Stimulated activated naive B cell treated with anti-CD40 and anti-IgM and Interleukin-4, amounts not matched to agents 10 μg/mL and 1 μg/mL and 100 μg/mL, for 72 hours (primary cell): ENCODE measurements at places on chromosomes 11 and 22.
A peak's percentile ranks its signal among the peaks of the same experiment; 100 is the strongest.

- DNase-seq, result no peak
Measured at GRCh38 chr11:7603031-7603781, 70.1 kb downstream of the CYB5R2 start.

DNA sequence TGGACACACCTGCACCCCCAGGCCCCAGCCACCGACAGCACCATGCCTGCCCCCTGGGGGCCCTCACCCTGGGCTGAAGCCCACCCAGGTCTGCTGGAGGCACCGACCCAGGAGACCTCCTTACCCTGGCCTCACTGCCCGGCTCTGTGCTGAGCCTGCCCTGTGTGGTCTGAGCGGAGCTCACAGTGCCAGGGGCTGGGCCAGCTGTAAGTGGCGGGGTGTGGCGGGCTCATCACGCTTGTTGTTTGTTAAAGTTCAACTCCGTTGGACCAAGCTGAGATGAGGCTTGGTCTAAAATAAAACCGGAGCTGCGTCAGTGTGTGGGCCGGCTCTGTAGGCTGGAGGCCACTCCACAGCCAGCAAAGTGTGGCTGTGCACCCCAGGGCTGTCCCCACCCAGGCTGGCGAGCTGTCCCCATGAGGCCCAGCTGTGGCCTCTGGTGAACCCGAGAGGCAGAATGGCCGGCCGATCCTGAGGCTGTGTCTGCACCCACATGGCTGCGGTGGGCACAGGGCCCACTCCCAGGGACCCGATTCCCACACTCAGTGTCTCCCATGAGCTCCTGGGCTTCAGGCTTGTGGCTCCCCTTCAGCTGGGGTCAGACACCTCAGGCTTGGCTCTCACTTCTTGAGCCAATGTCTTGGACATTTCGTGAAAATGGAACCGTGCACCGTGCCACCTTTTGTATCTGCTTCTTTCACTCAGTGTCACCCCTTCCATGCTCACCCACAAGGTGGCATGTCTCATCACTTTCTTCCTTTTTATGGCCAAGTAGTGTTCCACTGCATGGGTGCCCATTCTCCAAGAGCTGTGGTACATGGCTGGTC is 137.9 kb downstream of the CTTN start:
- no peak for DNase-seq

GRCh38 chr22:46352691-46353386 is 17.3 kb downstream of the TRMU start:
- DNase-seq, result peak; percentile 60

- DNase-seq, result no peak
Measured at GRCh38 chr11:41405812-41406211, 53.6 kb downstream of the LRRC4C start.

- no peak for DNase-seq
Measured at GRCh38 chr11:94788396-94788795, 20.2 kb downstream of the AMOTL1 start.

- no peak for DNase-seq
Measured at GRCh38 chr11:97234016-97234415, 844.2 kb downstream of the JRKL start.

DNA sequence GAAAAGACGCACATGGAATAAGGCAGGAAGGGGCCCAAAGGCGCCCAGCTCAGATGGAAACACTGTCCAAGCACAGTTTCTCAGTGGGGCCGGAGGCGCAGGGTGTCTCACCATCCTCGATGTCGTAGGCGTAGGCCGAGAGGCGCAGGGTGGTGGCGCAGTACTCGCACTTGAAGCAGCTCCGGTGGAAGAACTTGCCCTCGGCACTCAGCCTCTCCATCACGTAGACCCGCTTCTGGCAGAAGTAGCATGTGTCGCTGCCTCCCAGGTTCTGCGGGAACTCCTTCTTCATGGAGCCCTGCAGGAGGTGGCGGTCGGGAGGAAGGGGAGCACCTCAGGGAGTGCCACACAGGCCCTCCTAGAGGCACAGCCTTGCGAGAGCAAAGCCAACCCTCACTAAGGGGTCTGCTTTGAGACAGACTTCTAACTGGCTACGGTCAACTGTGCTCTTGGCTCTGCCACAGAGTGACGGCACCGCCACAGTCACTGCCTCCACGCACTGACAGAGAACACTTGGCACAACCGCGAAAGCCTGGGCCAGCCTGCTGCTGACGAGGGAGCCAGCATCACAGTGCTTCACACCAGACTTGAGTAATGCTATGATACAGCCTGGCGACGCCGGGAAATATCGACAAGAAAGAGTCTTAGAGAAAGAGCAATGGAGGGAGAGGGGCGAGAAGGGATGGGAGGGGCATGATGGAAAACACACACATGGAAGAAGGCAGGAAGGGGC is 97.6 kb upstream of the BID start:
- DNase-seq, result no peak

DNA sequence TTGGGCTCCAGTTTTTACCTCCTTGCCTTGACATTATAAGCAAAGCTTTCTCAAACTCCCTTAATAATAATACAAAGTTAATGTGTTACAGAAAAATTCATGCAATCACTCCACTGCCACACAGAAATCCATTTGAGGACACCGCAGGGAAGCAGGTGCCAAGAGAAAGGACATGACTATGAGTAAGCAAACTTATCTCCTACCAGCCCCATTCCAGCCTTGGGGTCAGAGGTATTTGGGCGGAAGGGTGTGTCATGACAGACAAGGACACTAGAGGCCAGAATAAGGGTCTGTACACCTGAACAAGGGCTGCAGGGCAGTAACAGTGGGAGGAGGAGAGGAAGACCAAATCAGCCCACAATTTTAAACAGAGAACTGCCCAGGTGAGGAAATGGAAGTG is 5.9 kb downstream of the GNG3 start:
- no peak for DNase-seq

- DNase-seq, result no peak
Measured at GRCh38 chr22:27144321-27144720, 486.9 kb downstream of the MIAT start.

DNA sequence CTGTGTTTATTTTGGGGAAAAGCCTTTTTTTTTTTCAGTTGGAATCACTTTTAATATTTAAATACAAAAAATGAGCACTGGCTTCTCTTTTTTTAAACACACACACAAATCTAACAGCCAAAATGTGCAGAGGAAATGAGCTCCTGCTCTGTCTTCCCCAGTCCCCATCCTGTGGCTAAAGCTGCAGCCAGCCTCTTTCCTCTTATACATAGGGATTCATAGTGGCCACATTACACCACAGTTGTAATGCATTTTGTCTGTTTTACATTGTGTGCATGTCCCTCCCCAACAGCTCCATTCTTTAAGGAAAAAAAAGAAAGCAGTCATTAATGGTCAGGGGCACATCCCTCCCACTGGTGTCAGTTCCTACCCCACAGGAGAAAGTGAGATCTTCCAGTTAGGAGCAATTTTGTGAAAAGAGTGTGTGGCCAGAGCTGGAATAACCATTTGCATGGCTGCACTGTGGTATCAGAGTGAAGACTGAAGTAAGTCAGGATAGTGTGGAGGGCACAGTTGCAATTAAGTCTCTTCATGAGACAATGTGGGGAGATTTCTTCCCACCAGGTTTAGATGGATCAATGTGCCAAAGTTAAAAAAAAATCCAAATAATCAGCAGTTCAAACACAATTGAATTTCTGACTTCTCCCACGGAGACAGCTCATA is 220.6 kb downstream of the TMEM135 start:
- no peak for DNase-seq

DNA sequence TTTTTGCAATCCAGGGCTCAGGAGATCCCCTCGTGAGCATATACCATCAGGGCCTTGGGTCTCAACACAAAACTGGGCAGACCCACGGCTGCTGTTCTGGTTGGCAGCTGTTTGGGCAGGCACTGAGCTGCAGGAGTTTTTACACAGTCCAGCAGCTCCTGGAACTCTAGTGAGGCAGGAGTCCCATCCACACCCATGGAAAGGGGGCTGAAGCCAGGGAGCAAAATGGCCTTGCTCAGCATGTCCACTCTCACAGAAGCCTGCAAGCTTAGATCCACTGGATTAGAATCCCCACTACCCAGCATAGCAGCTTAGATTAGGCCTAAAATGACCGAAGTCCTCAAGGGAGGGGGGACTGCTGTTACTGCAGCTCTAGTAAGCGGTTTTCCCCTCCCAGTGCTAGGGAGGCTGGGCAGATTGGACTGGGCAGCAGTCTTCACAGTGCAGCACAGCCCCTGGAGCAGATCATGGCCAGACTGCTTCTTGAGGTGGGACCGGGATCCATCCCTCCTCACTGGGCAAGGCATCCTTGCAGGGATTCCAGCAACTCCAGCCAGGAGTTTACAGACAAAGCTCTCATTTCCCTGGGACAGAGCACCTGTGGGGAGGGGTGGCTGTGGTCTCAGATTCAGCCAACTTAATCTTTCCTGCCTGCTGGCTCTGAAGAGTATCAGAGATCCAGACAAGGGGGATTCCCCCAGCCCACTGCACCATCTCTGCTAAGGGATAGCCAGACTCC is 36.4 kb upstream of the CARD16 start:
- DNase-seq, result no peak

GRCh38 chr11:17116117-17116516 is 38.6 kb upstream of the RPS13 start:
- no peak for DNase-seq

DNA sequence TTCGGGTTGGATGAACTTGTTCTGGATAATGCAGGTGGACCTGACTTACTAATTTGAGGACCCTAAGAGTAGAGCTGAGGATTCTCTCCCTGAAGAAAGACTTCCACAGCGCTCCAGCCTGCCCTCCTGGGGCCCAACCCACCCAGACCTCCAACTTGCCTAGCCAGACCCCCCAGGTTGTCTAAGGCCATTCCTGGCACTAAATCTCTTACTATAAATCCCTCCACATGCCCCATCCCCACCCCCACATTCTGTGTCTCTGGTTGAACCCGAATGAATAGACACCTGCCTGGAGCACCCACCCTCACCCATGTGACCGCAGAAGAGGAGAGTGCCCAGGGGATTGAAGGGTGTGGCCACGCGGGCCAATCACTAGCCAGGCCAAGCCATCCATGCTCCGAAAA is 1480.0 kb downstream of the TBC1D22A start:
- DNase-seq, result no peak

DNA sequence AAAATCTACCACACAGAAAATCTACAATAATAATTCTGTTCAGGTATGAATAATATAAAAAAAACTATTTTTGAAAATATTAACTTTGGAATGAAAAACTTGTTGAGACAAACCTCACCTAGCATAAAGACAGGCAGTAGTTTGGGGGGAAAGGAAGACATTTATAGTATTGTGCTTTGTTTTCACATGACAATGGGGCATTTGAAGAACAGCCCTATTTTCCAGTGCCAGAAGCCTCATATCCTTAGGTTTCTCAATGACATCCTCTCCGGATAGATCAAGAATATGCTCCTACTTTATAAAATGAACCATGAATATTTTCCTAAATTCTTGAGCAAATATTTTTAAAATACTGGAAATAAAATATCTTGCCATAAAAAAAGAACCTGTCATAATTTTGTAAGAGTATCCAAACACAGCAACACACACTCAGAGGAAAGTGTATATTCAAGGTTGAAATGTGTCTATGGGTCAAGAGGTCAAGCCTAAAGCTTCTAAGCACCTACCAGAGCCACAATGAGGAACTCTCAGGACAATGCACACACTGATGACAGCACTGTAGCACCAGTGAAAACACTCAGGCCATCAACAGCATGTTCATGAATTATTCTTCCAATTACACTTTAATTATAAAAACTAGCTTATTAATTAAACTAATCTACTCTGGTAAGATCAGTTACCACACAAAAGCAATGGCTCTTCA is 68.7 kb downstream of the MRTFA start:
- DNase-seq, result no peak

- no peak for DNase-seq
Measured at GRCh38 chr11:47109051-47109726, 67.5 kb downstream of the ARFGAP2 start.

DNA sequence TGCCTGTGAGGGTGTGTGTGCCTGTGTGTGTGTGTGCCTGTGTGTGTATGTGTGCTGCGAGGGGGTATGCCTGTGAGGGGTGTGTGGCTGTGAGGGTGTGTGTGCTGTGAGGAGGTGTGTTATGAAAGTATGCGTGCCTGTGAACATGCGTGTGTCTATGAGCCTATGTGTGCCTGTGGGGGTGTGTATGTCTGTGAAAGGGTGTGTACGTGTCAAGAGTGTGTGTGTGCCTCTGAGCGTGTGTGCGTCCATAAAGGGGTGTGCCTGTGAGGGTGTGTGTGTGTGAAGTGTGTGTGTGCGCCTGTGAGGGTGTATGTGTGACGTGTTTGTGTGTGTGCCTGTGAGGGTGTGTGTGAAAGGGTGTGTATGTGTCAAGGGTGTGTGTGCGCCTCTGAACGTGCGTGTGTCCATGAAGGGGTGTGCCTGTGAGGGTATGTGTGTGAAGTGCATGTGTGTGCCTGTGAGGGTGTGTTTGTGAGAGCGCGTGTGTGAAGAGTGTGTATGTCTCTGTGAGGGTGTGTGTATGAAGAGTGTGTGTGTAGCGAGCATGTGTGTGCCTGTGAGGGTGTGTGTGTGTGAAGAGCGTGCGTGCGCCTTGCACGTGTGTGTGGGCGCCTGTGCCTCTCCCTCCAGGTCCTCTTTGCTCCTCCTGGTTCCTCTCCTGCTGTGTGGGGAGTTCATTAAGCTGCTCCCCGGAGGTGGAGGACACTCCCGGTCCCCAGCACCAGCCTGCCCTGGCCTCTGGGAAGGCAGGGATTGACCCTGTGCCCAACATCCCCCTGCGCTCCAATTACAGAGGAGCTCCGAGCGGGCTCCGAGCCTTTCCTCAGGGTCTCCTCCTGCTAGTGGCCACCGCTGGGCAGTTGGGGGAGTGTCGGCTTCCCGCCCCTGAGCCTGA is 53.3 kb downstream of the CACNA1I start:
- no peak for DNase-seq

DNA sequence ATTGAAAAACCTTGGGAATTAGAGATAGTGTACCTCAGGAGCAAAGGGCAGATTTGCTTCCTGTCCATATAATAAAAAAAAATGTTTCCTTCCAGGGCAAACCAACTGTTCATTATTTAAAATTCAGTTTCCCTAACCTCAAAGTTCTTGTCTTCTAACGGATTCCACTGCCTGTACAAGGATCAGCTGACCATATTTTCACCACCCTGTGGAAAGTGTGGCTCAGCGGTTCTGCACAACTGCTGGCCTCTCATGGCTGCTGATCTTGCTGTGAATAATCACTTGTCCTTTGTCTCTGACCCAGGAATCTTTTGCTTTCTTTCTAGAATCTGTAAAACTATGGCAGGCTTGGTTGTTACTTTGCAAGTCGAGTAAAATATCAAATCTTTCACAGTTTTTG is 1732.5 kb upstream of the RAG2 start:
- no peak for DNase-seq

GRCh38 chr11:116176484-116177005 is 596.2 kb downstream of the BUD13 start:
- no peak for DNase-seq

DNA sequence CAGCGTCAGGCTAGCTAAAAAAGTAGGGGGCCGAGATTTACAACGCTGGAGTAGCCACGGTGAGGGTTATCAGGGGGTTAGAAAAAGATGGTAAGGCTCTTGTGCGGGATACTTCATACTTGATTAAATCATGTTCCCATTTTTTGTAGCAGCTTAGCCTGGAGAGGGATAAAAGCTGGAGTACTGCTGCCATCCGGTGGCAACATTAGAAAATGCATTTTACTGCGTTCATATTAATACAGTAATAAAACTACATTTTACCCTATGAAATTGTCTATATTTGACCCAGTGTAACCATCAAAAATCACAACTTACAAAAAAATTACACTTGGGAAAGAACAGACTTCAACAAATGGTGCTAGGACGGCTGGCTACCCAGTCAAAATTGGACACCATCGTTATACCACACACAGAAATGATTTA is 17.3 kb downstream of the RPUSD4 start:
- no peak for DNase-seq

- peak; percentile 56 for DNase-seq
Measured at GRCh38 chr22:37077802-37078448, 26.4 kb downstream of the KCTD17 start.
